Fibroblast of upper back skin (primary cell): ENCODE measurements at places on chromosomes 5 and 9.

GRCh38 chr9:135439916-135440315, 39.7 kb upstream of the PPP1R26 start:
- no peak for DNase-seq

GRCh38 chr5:65172486-65173129, 309.1 kb downstream of the ADAMTS6 start:
- peak; percentile 61 for DNase-seq

- DNase-seq: no peak
Measured at GRCh38 chr5:145130996-145131395, 704.1 kb downstream of the PRELID2 start.

DNA sequence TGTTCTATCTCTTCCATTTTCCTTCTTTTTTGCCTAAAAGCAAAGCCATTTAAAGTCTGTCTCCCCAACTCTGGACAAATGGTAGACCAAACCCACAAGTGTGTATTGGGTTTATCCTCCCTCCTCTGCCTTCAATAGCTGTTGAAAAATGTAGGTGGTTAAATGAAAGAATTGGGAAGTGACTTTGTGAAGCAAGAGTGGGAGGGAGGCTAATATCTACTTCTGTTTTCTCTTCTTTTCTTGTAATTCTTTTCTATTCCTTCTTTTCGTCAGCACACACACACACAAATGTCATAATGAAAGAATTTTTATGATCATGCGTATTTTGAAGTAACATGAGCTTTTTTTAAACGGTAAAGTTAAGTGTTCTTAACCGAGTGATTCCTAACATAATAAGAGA, 3.8 kb downstream of the CCDC152 start:
- no peak for DNase-seq

DNA sequence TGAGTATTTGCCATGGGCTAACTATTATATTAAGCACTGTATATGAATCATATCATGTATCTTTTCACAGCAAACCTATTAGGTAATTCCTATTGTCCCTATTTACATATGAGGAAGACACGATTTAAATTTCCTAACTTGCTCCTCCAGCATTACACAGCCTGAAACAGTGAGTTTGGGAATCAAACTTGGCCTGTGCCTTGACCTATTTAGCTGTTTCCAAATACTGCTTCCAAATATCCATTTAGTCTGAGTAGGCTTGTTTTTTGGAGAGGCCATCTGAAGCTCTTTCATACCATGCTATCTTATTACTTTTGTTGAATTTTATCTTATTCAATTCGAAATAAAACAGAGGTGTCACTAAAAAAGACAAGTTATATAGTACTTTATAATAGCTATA, 447.3 kb upstream of the MPDZ start:
- no peak for DNase-seq

DNA sequence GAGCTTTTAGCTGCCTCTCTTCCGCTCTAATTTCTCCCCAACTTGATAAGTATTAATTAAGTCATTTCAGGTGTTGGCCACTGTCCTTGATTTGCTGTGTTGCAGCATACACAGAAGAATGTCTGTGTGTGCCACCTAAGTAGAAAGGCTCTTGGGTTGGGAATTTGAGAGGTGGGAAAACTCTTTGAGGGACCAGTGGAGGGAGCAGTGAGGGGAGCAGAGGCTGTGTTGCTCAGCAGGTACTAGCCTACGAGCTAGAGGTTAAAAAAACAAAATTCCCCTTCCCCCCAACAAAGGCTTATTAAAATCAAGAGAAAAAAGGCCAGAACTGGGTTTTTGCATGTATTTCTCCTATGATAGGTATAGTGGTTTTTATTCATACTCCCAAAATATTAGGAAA, 20.9 kb downstream of the RPS23 start:
- DNase-seq: no peak

DNA sequence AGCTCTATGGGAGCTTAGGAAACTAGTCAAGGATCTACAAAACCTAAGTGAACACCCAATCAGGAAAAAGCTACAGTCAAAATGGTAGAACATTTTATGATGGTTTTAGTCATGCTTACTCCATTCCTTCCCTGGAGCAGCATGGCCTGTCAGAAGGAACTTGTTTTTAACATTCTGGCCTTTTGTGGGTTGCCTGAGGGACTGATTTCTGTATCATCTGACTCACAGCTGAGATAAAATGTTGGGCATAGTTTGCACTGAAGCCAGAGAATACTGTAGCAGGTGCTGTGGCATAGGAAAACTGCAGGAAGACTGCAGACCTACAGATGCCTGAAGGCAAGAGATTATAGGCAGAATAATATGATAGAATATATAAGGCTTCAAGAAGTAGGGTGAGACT, 719.6 kb upstream of the GRAMD2B start:
- DNase-seq: no peak

DNA sequence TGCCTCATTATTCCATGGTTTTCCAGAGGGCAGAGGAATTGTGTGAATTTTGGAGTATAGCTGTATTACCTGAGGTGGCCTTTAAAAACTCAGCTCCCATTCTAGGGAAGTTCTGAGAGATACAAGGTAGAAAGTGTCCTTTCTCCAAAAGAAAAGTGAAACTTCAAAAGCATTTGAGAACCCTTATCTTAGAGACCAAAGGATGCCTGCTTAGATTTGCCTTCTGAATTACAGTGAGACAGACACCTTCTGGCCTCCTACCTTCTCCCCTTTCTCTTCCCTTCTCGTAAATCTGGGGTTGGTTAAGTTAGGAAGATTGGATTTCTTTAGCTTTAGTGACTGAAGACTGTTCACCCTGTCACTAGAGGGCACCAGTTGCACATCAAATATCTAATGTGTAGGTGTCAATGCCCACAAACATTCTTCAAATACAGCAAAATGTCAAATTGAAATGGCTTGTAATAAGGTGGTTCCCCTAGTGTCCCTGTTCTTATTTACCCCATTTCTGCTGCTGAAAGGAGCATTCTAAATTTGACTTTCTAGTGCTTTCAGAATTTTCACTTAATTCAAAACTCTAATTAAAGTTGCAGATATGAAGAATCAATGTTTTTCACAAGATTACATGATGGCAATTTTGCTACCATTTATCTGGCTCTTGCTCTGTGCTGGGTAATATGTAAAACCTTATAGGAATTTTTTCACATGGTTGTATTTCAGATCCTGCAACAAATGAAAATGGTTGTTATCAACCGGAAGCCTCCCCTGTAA, 46.7 kb downstream of the PRRC1 start:
- DNase-seq: peak; percentile 66

GRCh38 chr9:86649913-86650312, 295.7 kb upstream of the TUT7 start:
- no peak for DNase-seq

DNA sequence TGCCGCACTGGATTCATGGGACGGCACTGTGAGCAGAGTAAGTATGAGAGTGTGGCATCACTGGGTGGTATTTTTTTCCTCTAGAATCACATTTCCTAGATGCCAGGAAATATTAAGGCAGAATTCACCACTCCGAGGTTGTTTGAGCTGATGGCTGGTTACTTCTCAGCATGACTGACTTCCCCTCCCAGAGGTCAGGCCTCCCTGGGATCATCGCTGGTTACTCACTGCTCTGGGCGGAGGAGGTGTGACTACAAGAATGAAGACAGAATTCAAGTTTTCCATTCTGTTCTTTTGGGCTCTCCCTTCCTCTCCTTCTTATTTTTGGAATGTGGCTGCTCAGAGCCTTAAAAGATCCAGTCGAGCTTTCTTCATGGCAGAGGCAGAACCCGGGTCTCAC, 76.6 kb upstream of the PRRC1 start:
- peak; percentile 22 for DNase-seq
